ENCODE measurements at places on chromosomes 13 and 19.

GRCh38 chr13:62964522-62964921, 1548.9 kb upstream of the PCDH20 start:
- DNase-seq: no peak

- peak; percentile 89 for DNase-seq
Observed at GRCh38 chr19:17873786-17874757, 2.3 kb downstream of the SLC5A5 start.

DNA sequence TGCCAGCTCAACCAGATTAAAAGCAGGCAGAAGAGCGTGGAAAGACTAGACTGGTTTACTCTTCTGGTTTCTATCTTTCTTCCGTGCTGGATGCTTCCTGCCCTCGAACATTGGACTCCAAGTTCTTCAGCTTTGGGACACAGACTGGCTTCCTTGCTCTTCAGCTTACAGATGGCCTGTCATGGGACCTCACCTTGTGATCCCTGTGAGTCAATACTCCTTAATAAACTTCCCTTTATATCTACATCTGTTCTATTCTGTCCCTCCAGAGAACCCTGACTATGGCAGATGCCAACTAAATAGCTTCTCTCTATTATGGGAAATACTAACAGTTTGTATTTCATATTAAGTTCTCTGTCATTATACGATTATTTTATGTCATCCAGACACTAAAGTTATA, 609.1 kb downstream of the LMO7 start:
- no peak for DNase-seq

GRCh38 chr13:19053561-19053960, 128.1 kb downstream of the TUBA3C start:
- no peak for DNase-seq

- DNase-seq: no peak
Observed at GRCh38 chr13:60146471-60146870, 17.3 kb downstream of the DIAPH3 start.

DNA sequence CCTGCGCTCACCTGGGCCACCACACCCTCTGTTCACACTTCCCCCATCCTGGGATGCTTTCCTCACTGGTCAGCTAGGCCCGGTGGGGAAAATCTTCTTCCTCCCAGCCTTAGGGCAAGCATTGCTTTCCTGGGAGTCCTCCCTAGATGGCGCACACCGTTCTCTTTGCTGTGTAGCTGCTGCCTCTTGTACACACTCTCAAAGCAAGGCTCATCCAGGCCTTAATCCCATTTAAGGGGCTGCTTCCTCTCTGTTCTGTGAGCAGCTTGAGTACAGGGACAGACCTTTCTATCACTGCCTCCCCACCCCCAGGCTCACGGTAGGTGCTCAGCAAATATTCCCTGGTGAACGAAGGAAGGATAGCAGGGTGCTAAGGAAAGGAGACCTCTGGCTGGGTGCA, 11.1 kb downstream of the SLC7A10 start:
- DNase-seq: no peak

GRCh38 chr19:29544656-29545360, 19.0 kb downstream of the VSTM2B start:
- no peak for DNase-seq

- peak; percentile 28 for DNase-seq
Observed at GRCh38 chr13:28037399-28037798, 48.9 kb upstream of the URAD start.

GRCh38 chr13:33352041-33352440, 66.5 kb upstream of the STARD13 start:
- DNase-seq: no peak

DNA sequence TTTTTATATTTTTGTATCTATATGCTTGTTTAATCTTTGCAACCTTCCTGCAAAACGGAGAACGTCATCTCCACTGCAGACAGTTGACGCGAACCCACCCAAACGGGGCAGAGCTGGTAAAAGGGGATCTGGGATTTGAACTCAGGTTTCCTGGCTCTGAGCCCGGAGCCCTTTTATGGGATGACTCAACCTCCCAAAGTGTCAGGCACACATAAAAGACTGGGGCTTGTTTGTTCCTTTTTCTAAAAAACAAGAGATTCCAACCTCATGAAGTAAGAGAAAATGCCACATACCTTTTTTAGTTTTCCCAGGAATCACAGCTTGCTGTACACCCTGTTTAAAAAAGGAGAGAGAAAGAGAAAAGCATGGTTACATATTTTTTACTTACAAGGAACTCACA, 78.9 kb downstream of the GADD45B start:
- no peak for DNase-seq

GRCh38 chr19:46392252-46392801, 21.0 kb downstream of the CCDC8 start:
- DNase-seq: no peak

DNA sequence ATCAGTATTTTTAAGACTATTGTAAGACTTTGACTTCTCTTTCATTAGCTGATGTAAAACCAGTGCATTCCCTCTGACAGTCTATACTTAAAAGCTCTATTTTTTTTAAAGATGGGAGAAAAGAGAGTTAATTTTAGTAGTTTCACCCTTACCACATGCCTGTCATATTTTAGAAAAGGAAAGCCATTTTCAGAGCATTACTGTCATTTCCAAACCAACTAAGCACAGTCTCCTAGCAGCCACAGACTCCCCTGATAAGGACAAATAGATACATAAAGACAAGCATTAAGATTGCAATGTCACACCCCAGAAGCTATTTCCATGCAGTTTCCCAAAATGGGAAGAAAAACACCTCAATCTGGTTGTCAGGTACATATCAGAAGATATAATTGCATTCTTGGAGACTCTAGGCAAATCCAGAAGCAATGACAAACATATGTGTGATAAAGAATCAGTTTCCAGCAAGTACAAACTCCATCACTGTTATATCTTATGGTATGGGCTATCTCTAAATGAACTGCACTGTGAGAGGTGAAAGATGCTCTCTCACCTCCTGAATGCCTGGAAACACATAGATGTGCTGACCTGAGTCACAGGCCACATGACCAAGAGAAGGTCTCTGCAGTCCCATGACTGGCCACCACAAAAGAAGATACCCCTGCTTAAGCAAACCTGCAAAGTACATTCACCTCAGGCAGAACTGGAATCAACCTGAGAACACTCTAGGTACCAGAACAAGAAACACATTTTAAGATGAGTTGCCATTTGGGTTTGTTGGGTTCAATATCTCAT, 303.3 kb downstream of the POU4F1 start:
- peak; percentile 3 for DNase-seq

DNA sequence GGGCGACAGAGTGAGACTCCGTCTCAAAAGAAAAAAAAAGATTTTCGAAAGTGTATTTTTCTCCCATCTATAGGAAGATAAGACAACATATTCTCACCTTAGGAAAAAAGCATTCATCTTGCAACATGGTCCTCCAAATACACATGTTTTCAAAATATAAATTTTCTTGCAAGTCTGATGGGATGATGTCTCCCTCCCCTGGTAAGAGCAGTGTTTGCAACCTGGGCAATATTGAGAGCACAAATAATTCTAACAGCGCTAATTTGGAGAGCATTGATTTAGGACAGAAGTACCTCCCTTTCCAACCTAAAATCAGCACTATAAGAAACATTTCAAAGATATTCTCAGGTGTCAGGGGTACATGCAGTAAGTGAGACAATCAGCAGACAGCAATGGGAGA, 61.0 kb upstream of the SHISA2 start:
- no peak for DNase-seq

GRCh38 chr13:112641456-112642089, 48.3 kb upstream of the ATP11A start:
- DNase-seq: no peak

DNA sequence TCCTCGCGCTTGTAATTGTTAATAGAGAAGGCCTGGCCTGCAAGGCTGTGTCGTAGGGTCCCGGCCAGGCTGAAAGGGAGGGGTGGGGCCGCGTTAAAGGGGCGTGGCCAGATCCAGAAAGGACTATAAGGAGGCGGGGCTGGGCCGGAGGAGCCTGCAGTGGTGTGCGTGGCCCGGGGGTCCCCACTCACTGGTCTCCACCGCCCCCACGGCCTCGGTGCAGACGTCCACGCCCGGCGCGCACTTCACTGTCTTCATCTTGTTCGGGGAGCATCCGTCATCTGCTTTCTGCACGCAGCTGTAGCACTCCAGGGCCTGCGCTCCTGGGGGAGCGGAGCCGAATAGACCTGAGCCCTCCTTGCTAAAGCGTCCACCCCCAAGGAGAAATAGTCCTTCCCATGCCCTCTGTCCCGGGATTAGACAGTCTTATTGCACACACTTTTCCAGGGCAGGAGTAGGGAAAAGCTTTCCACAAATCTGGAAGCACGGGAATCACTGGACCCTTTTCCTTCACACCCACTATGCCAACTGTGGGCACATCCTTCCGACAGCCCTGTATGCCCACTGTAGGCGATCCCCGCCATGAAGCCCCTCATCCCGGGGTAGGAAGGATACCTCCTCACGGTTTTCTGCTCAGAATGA, 1.2 kb downstream of the LYPD3 start:
- peak; percentile 82 for DNase-seq

DNA sequence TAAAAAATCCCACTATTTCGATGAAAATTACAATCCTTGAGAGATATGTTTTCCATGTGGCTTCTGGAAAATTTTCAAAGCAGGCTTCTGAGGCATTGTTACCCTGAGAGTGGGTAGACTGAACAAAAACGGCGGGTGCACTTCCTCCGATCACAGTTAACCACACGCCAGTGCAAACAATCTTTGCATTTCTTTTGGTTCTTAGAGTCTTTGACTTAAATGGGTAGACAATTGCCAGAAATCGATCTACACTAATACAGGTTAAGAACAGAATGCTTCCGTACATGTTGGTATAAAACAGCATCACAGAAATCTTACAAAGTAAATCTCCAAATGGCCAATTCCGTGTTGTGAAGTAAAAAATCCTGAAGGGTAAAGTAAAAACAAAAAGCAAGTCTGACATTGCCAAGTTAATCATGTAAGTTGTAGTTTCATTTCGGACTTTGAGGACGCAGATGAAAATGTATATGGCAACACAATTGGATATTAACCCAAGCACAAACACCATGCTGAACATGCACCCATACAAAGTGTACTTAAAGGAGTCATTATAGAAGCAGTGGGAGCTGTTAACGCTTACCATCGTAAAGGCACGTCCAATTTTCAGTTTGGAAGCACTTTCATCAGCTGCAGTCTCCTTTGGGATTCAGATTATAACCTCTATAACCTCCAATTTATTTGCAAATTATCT, 927 bp downstream of the LPAR6 start:
- no peak for DNase-seq

DNA sequence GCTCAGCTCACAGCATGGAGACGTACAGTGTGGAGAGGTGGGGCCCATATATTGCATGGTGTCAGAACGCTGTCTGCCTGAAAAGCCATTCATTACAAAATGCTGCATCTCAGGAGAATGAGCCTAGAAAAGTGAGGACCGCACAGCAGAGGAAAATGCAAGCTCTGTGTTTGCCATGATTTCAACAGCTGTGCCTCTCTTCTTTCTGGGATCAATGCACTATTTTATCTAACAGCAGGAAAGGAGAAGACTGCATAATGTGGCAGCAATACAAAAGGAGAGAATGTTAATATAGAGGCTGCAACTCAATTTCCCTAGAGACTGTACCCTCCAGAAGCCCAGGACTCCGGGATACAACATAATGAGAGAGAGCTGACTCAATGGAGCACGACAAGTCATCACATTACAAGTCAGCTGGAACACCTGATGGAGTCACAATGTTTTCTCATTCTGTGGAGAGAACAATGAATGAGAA, 368.0 kb downstream of the FGF14 start:
- no peak for DNase-seq

DNA sequence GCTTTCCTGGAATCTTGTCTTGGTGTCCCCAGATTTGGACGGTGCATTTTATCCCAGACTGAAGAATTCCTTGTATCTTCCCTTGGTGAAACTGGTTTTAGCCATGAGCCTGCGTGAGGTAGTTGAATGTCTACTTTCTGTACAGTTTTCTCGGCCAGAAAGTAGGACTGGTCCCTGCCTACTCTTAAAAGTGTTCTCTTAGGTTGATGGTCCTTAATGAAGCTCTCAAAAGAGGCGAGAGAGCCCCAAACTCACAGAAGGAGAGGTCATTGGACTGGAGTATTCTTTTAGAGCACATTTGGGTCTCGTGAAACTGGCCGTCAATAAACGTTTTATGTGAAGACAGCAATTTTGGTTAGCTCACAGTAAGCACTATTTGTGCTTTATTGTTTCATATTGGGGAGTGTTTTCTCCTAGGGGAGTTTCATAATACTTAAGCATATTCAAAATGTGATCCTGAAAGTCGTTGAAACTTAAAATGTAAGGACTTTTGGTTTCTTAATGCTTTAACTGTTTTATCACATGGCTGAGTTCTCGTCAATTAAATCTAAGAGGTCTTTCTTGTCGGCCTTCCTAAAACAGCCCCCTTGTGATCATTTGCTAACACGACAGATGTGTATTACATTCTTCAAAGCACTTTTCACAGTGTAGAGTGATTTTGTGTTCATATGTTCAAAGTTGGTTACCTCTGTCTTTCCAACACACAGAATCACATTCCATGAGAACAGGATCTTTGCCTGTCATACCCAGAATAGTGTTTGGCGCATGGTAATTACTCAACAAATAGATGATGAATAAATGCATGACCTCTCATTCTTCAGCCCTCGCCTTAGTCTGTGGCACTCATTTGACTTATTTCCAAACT, 889 bp downstream of the GTF2F2 start:
- peak; percentile 19 for DNase-seq

DNA sequence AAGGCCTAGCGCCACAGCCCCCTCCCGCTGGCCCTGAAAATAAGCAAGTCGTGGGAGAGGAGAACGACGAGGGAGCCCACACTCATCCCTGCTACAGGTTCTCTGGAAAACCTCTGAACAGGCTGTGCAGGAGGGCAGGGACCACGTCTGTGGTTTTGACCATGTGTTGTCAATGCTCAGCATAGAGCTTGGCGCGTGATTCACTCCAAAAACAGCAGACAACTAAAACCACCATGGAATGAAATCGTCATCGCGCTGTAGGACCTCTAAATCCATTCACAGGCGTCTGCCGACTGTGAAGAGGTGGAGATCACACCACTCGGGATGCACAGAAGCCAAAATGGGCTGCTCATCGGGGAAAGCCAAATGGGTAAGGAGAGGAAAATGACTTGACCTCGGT, 121.3 kb downstream of the COL4A1 start:
- no peak for DNase-seq

- peak; percentile 88 for DNase-seq
Observed at GRCh38 chr19:43526884-43527859, at the start of gene ETHE1. Gene ETHE1, minus strand, starts transcription at chr19:43527201. Its CDS starts 24 bp downstream, at chr19:43527177.

GRCh38 chr19:13339869-13340268, 166.4 kb downstream of the CACNA1A start:
- DNase-seq: no peak

DNA sequence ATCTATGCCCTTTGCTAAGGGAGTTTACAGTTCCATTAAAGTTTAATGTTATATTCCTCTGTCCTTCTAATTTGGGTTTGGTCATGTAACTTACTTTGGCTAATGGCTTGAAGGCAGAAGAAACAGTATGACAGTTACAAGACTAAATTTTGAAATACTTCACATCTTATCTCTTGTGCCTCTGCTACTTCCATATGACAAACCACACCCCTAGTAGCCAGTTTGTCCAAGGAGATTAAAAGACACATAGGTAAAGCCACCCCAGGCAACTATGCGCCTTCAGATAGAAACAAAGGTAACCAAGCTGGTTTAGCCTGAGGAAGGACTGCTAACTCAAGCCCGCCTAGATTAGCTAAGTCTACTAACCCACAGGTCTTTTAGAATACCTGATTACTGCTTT, 273.4 kb upstream of the MIR17HG start:
- no peak for DNase-seq
